Esophagus squamous epithelium (tissue), 5 donors: ENCODE measurements at places on chromosomes 2 and 18.

GRCh38 chr2:158616480-158617000 is 159.8 kb downstream of the PKP4 start:
- no peak for DNase-seq

DNA sequence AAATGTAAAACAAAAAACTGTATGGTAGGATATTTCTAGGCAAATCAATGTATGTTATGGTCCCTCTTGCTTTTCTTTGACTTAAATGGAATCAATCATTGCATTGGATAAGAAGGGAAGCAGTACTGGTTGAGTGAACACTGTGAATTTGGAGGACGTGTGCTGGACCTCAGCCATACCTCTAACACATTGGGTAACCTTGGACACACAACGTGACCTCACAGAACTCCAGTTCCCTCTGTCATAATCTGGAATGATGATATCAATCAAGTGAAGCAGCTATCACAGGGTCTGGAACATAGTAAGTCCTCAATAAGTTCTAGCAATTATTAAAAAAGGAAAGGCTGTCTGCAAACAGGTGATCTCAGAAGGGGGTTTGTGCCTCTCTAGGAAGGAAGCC is 474.9 kb upstream of the TCF4 start:
- no peak for DNase-seq

- no peak for DNase-seq
Observed at GRCh38 chr2:156680266-156680665, 244.1 kb downstream of the GPD2 start.

- no peak for DNase-seq
Observed at GRCh38 chr2:20213651-20214565, 11.0 kb downstream of the SDC1 start.

DNA sequence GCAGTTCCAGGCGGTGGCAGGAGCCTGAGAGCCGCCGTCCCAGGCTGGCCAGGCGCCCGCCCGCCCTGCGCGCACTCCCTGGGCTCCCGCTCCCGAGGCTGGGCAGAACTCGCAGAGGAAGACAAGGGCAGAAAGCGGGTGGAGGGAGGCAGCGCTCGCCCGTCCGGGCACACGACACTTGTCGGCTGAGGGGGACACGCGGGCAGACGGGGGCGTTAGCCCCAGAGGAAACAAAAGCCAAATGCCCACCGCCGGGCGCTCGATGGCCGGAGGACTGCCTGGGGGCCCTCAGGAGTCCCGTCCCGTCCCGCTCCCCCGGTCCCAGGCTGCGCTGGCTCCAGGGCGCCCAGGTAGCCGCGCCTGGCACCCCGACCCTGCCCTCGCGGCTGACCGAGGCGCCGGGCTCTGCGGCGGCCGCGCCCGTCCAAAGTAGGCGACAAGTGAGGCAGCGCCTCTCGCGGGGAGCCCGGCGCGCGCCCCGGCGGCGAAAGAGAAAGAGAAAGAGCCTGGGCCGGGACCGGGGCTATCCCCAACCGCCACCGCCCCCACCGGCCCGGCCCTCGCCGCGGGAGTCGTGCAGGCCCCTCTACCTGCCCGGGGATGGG is 491 bp downstream of the L3MBTL4 start:
- DNase-seq = no peak
